SJSA1 (cell line): ENCODE measurements at places on chromosomes 13 and 19.

GRCh38 chr19:57099199-57099661, 20.6 kb upstream of the USP29 start:
- DNase-seq: no peak

GRCh38 chr19:58572818-58573657, at the start of gene MZF1:
TSS of gene MZF1 (minus strand) at chr19:58573335. CDS start at chr19:58571389, 1,946 bp downstream.
- peak; percentile 100 for DNase-seq

DNA sequence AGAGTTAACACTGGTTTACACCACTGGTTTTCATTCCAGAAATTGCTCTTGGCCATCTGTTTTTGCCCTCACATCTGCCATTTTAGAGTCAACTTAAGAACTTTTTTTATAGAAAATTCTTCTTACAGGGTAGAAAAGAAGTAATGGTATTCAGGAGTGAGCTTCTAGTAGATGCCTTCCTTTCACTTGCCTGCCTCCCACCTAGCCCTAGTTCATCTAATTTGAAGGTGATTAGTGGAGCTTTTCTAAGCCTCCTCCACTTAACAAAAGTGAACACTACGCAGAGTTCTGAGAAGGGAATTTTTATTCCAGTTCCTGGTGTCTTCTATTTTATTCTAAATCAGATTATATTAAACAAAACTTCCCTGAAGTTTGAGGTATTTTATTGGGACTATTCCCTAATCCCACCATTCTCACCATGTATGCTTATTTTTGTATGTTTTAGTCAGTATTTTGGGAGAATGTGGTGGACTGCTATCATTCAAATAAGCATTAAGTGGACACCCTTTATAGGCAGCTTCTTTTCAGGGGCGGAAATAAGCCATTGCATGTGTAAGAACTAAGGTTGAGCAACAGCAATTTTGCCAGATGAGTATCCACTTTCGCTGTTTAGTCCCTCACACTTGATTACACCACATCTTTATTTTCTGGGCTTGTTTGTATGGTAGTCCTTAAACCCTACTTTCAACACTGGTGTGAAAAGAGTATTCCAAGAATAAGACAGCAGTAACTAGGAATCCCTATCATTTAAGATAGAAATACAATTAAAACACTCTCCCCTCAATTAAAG, 156.9 kb downstream of the ENOX1 start:
- no peak for DNase-seq

DNA sequence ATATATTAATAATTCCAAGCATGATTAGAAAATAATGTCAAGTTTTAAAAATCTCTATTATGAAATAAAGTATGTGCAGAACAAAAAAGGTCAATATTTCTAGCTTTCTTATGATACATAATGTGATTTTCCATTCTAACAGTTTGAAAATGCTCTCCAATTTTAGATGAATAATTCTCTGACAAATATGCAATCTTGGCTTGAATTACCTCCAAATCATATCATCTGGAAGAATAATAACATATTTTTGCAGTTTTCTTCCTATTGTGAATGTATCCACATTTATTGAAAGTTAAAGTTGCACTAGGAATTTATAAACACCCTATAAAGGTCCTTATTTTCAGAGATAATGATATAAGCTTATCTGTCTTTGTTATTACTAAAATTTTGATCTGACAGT, 548.5 kb upstream of the SLC10A2 start:
- DNase-seq: no peak

GRCh38 chr13:41552031-41552430, 94.7 kb downstream of the RGCC start:
- no peak for DNase-seq

GRCh38 chr19:2043961-2044708, 6.9 kb downstream of the MKNK2 start:
- peak; percentile 42 for DNase-seq

DNA sequence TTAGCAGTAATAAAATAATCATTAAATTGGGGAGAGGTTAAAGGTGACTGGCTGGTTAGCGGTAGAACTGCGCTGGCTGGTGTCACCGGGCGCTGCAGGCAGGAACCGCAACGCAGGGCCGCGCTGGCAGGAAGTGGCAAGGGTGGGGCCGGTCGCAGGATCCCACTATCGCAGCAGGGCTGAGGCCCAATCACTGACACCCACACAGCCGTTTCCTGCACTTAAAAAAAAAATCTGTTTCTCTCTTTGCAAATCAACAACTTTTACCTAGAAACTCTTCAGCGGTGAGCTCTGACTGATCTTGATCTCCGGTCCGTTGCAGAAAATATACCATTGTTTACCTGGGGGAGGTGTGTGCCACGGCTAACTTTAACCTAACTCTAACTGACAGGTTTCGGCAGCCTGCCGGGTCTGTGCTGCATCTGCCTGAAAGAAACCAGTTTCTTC, 46.9 kb downstream of the KLF2 start:
- DNase-seq: no peak

GRCh38 chr13:35714121-35714520, 237.6 kb upstream of the MAB21L1 start:
- no peak for DNase-seq

- DNase-seq: no peak
These were observed 34.9 kb upstream of the MLNR start for GRCh38 chr13:49185264-49185663.

DNA sequence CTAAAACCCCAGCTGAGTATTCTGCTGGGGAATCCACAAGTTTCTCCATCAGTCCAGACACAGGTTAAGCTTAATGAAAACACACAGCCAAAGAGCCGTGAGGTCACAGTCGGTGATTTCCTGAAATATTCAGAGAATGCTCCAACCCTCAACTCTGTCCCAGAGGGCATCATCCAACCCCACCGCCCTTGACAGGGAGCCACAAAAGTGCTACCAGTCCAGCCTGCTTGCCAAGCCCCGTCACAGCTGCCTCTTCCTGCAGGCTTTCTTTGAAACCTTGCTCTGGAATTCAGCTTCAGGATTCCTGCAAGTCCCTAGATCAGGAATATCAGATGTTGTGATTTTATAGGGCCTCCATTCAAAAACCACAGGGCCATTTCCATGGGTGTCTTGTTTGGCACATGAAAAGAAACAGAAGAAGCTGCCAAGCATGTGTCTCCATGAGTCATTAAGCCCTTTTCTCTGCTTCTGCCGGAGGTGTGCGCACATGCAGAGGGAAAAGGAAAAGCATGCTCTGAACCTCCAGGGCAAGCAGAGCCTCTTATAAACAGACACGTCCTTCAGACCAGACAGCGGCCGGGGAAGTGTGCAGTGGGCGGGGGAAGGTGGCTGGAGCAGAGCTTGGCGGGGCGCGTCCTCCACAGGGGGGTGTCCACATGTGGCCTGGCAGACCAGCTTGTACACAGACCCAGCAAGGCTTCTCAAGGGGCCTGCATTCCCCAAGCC, 164.7 kb downstream of the KATNAL1 start:
- peak; percentile 89 for DNase-seq

- DNase-seq: peak; percentile 33
These were observed 580 bp downstream of the AP2A1 start for GRCh38 chr19:49767381-49767780.

GRCh38 chr13:55402870-55403269, 1737.8 kb upstream of the PRR20A start:
- DNase-seq: no peak

DNA sequence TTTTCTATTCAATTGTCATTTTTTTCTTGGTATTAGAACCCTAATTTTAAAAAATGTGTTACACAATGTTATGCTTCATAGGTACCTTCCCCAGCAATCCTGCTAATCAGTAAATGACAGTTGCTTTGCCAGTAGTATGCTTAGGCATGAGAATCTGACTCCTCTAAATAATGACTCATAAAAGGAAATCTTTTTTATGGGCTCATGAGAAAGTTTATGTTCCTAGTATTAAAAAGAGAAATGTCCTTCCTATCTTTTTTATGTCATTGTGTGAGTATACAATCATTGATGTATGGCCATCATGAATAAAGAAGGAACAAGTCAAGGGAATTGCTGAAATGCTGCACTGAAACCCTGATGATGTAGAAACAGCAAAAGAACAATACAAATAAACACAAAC, 1237.7 kb upstream of the PCDH20 start:
- no peak for DNase-seq

GRCh38 chr19:17215127-17215971, at the start of gene USE1:
TSS of gene USE1 (plus strand) at chr19:17215357. CDS start at chr19:17215406, 49 bp downstream.
- peak; percentile 97 for DNase-seq

- DNase-seq: no peak
These were observed 95.1 kb downstream of the ATP8A2 start for GRCh38 chr13:25466880-25467279.

GRCh38 chr19:39754971-39755370, 17.1 kb upstream of the CLC start:
- DNase-seq: no peak

GRCh38 chr13:107031716-107032115, 463.8 kb upstream of the ARGLU1 start:
- DNase-seq: no peak

GRCh38 chr13:24203811-24204210, 43.3 kb downstream of the SPATA13 start:
- no peak for DNase-seq

GRCh38 chr19:31127134-31127967, 221.9 kb downstream of the TSHZ3 start:
- peak; percentile 97 for DNase-seq

DNA sequence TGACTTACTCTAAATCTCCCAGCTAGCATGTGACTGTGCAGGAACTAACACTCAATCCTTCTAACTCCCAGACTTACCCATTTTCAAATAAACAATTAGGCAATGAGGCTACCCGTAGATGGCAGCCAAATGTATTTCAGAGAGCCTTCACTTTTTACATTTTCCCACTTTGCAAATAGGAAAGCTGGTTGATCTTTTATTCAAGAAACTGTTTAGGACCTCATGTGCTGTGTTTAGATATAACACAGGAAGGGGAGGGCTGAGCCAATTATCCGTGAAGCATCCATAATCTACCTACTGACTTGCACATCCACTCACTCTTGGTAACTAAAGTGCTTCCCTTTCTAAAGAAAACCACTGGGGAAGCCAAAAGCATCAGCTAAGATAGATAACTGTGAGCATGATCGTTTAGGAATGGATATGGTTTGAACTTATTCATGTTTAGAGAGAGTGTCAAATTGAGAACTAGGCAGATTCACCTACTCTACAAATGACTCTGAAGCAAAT, 33.4 kb downstream of the MBNL2 start:
- peak; percentile 31 for DNase-seq

DNA sequence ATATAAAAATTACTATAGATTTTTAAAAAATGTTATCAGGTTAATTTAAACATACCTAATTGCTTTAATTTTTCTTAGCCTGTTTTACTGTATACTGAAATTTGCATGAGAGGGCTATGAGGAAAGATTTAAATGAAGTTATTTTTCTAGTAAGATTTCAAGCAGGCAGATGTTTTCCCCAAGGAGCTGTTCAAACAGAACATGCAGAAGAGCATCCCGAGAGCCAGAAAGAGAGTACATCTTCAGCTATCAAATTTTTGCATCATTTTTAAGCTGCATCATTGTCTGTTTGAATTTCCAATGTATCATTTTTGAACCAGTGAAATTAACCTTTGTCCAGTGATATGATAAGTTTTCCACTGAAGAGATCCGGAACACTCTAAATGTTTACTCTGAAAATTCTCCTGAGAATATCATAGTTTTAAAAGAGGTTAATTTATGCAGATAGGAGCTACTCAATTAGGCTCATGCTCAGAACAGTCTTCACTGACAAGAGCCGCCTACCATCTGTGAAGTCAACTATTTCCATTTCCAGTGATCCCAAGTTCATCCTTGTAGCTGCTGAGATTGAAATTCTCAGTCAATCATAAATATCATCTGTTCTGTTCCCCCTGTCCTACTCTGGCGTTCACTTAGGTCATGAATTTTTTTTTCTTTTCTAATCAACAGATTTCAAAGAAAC, 467.7 kb upstream of the NBEA start:
- no peak for DNase-seq

DNA sequence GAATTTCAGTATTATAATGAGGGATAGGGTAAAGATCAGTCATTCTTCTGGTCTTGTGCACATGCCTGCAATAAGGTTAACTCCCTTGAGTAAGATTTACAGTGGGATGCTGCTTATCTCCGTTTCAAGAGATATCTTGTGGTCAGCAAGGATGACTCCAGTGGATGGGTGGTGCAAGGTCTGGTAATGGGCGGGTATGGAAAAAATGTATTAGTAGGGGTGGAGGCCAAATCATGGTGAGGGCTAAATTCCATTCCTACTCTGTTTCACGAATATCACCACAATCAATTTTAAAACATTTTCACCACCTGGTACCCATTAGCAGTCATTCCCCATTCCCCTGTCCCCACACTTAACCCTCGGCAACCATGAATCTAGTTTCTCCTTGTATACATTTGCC, 40.6 kb downstream of the CCDC122 start:
- DNase-seq: no peak

- no peak for DNase-seq
These were observed 19.1 kb upstream of the KLF12 start for GRCh38 chr13:74153316-74153715.

DNA sequence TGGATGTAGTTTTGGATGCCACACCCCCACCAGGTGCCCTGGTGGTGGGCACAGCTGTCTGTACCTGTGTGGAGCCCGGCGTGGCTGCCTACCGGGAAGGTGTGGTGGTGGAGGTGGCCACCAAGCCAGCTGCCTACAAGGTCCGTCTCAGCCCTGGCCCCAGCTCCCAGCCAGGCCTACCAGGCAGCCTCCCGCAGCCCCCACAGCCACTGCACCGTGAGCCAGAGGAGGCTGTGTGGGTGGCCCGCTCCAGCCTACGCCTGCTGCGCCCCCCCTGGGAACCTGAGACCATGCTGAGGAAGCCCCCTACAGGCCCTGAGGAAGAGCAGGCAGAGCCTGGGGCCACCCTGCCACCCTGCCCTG, 3.5 kb downstream of the CIC start:
- peak; percentile 41 for DNase-seq
